ENCODE measurements at places on chromosomes 5 and 9. TPM values are rescaled to one million over a fixed set of nuclear protein-coding genes. Genes with fewer than 3 reads are reported as not detected.

GRCh38 chr5:10046676-10047075 lies 203.0 kb downstream of the ATPSCKMT start:
- DNase-seq: no peak

PCDHA11 gene
- total RNA-seq: 0.08 TPM

DNA sequence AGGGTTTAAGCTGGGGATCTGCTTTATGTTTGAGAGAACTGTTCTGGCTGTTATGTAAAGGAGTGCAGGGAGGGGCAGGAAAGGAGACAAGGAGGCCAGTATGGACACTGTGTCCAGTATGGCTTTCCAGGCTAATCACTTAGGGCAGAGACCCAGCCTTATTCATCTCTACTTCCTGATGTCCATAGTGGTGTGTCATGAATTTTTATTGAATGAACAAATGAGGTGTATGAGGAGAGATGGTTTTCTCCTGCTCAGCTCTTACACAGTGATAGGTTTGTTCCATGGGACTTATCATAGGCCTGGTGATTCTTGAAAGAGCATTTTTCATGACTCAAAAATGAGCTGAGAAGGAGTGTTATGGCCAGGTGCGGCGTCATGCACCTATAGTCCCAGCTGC lies 20.5 kb upstream of the FGFR4 start:
- no peak for DNase-seq

DNA sequence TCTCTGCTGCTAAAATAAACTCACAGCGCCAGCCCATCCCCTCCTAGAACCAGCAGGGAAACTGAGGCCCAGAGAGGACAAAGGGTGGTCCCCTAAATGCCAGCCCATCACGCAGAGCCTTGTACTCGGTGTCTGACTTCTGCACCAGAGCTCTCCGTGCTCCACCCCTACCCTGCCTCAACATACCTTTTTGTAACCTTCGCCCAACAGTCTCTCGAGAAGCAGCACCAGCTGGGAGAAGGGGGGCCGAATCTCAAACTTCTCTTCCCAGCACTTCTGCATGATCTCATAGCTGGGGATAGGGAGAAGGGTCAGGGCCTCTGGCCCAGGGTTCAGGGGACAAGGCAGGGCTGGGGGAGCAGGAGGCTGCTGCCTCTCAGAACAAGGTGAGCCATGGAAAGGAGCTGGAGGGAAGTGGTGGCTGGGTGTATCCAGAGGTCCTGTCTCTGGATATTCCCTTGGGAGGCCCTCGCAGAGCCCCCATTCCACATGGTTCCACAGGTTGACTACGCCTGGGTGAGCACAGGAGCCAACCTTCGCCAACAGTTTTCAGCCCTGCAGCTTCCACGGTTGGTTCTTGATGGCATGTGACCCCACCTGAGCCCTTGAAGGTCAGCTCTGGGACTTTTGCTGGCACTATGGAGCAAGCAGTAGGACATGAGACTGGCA lies 32.3 kb upstream of the CSF1R start:
- DNase-seq: no peak

DNA sequence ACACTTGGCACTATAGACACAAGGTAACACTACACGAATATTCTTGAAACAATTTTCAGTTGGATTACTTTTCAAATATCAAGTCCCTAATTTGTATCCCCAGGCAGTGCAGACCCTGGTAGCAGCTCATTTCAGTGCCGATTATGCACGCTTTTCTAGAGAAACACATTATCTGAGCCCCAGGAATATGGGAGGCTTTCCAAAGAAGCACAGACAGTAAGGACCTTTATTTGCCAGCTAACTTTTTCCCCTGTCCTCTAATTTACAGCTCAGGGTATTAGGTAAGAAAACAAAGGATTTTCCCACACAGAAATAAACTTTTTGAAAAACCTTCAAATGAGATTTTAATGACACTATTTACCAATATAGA lies 852.3 kb upstream of the DMAC1 start:
- DNase-seq: no peak

GRCh38 chr9:86659413-86660046 lies 287.8 kb downstream of the GAS1 start:
- DNase-seq: no peak

GRCh38 chr5:149932445-149933350 lies 11.9 kb downstream of the PDE6A start:
- DNase-seq: no peak

WDR38 gene
- total RNA-seq: not detected

CDC20B gene
- not detected for total RNA-seq

DNA sequence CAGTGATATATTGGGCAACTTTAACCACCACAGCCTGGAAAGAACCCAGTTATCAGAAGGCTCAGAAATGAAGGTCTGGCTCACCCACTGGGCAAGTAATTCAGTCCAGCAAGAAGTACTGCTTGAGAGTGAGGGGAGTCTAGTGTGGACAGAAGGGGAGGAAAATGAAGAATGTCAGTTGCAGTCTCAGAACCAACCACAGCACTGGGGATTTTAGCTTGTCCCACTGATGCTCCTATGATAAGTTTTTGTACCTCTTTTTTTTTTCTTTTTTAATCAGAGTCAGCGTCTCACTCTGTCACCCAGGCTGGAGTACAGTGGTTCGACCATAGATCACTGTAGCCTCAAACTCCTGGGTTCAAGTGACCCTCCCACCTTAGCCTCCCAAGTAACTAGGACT lies 9.4 kb upstream of the CD72 start:
- DNase-seq: no peak

GRCh38 chr5:155661859-155662258 lies 648.3 kb downstream of the KIF4B start:
- no peak for DNase-seq

GRCh38 chr5:16916262-16916878 lies 19.7 kb downstream of the MYO10 start:
- DNase-seq: peak; percentile 98

TMEM215 gene
- not detected for total RNA-seq

- no peak for DNase-seq
Observed at GRCh38 chr9:752681-753200, 88.8 kb upstream of the DMRT1 start.

GRCh38 chr9:4106760-4107143 lies 193.1 kb downstream of the GLIS3 start:
- DNase-seq: peak; percentile 92

- DNase-seq: peak; percentile 23
Observed at GRCh38 chr9:89929673-89930480, 325.1 kb downstream of the GADD45G start.

FOXD4L4 gene
- 0.09 TPM for total RNA-seq

BTNL3 gene
- not detected for total RNA-seq

OGN gene
- total RNA-seq: 140 TPM

FBXW5 gene
- total RNA-seq: 139 TPM

SLC28A3 gene
- 0.16 TPM for total RNA-seq

FBLL1 gene
- total RNA-seq: not detected

PLCXD3 gene
- 13.0 TPM for total RNA-seq

ZNG1E gene
- total RNA-seq: 40.0 TPM

- DNase-seq: peak; percentile 74
Observed at GRCh38 chr9:130682421-130683121, 11.0 kb upstream of the EXOSC2 start.

DNA sequence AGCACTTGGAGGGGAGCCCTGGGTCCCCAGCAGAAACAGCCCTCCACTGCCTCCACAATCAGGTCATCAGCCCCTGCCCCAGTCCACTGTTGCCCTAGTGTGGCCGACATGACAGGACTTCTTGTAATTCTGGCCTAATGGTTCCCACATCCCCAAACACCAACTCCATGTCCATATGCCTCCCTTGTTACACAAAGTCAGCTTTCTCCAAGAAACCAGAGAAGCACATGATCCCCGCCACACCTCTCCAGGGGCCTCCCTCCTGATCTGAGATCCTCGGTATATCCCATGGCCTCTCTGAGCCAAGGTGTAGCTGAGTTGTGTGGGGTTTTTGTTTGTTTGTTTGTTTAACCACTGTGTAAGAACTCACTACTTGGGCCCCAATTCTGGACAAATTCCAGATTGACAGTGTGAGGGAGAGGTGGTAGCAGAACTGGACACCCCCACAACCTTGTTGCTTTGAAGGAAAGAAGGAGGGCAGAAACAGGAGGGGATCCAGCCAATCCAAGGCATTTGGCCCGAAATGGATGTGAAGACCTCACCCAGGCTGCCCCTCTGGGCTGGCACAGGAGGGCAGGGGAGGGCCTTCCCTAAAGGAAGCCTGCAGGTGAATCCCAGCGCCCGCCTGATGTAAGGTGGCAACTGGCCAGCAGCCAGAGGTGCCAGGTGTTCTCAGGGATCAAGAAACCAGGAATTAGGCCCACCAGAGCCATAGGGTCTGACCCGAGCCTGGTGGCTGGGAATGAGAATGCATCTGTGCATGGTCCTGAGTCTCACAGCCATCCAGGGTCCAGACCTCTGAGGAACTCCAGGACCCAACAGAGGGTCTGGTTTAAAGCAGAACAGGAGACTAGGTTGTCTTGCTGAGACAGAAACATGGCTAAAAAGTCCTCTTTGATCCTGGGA lies 13.4 kb downstream of the IRF1 start:
- DNase-seq: no peak

Data from fibroblast of the aortic adventitia (primary cell).